ENCODE measurements at places on chromosomes 13 and 19.

- DNase-seq = no peak
Measured at GRCh38 chr19:14944456-14944855, 3.2 kb downstream of the OR7C2 start.

DNA sequence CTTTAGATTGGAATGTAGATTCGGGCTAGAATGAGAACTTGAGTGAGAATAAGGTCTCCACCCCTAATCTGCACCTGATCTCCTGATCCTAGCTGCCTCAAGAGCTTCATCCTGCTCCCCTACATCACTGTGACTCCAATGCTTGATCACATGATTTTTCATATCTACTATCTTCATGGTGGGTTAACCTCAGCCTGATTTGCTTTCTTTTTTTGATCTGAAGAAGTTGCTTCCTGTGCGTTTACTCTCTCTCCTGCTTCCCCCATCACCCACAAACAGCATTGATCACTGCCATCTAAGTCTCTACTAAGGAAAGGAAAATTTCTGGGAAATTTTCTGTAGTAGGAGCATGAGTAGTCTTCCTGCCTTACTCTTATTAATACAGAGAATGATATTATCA is 1542.1 kb upstream of the SLC10A2 start:
- no peak for DNase-seq

- no peak for DNase-seq
Measured at GRCh38 chr13:91719033-91719432, 320.6 kb downstream of the GPC5 start.

GRCh38 chr13:112342841-112343361 is 33.3 kb upstream of the SPACA7 start:
- DNase-seq = no peak

- DNase-seq = peak; percentile 98
Measured at GRCh38 chr19:19192078-19192882, at the start of the genes BORCS8 and RFXANK. Gene BORCS8, minus strand, starts transcription at chr19:19192152. Its CDS starts 35 bp downstream, at chr19:19192117. Gene RFXANK, plus strand, starts transcription at chr19:19192258. Its CDS starts 1,689 bp downstream, at chr19:19193947.

DNA sequence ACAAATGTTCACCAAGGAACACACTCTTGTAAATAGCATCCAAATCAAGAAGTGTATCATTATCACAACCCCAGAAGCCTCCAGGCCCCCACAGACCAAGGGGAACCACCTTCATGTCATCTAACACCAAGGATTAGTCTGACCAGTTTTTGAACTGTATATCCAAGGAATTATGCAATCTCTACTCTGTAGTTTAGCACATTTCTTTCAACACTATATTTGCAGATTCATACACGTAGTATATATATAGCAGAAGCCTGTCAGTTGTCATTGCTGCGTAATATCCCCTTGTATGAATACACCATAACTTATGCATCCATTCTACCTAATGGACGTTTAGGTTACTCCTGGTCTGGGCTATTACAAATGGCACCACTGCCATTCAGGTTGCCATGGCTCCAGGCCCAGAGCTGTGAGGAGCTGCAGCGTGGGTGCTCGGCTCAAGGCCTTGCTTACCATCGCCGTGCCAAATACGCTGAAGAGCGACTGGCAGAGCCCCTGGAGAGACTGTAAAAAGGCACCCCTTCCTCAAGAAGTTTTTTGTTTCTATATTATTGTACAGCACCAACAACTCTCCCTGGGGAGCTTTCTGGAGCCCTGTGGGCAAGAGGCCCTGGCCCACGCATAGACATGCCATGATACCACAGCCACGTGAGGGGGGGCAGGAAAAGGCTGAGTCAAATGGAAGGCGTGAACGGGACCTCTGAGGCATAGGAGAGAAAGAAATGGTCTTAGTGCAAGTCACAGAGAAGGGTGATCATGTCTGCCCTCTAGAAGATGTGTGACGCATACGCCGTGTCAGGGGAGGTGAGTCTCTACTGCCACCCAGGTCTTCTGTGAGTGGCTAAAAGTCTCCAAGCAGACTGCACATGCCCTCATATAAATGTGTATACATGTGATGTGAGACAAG is 10.8 kb downstream of the LATS2 start:
- DNase-seq = no peak

- no peak for DNase-seq
Measured at GRCh38 chr13:28626266-28626665, 32.7 kb upstream of the POMP start.

- no peak for DNase-seq
Measured at GRCh38 chr13:45015300-45015699, 26.0 kb downstream of the GPALPP1 start.

Measured in stimulated activated CD8-positive, alpha-beta memory T cell treated with anti-CD3 and anti-CD28 coated beads, Interleukin-15, amount 100 ng/mL, for 48 hours (primary cell).